ENCODE measurements at places on chromosomes 3 and 15.

GRCh38 chr3:33773637-33774036 is 24.8 kb upstream of the PDCD6IP start:
- no peak for DNase-seq

GRCh38 chr3:179544981-179545645 is 17.6 kb upstream of the ACTL6A start:
- DNase-seq = no peak

DNA sequence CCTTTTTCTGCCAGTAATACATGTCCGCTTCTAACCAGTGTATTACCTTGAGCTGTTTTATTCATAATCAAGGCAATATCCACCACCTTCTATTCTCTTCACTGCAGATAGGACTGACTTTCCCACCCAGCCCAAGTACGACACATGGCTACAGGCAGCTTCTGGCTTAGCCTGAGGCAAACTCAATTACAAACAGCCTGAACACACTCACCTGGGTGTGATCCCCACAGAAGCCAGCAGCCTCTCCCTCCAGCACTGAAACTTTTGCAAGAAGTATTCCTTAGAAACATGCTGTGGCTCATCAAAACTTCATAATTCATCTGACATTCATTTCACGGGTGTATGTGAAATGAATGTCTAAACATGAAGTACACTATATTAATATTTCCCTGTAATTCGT is 13.5 kb upstream of the KCNMB3 start:
- DNase-seq = no peak

GRCh38 chr15:82810890-82811426 is 1.5 kb downstream of the WHAMM start:
- no peak for DNase-seq

DNA sequence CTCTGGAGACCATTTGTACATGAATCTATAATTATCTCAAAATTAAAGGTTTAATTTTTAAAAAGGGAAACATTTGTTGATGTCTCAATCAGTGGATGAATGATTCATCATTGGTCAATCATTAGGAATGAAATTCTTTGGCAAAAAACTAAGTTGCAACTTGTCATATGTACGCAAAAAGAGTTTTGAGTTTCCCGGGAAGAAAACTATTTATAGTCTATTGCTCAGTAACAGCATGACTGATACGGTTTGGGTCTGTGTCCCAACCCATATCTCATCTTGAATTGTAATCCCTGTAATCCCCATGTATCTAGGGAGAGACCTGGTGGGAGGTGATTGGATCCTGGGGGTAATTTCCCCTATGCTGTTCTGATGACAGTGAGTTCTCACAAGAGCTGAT is 765.8 kb upstream of the ROBO1 start:
- DNase-seq = no peak

- peak; percentile 18 for DNase-seq
These were observed 157.3 kb downstream of the ADAMTS9 start for GRCh38 chr3:64530434-64531049.

DNA sequence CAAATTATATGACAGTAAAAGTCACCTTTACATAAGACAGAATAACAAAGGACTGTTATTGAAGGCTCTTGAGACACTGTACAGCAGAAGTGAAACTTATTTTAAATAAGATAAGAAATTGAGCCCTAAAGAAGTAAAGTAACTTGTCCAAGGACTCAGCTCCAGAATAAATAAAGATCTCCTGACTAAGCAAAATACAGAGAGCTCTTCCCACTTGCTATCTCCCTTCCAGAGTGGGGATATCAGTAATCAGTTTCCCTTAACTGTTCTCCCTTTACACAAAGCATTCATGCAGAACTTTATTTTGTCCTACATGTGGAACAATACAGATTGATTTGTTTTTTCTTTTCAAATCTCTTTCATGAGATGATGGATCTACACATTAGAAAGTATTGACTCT is 129.5 kb upstream of the BHLHE40 start:
- DNase-seq = no peak

GRCh38 chr3:127000761-127001160 is 17.8 kb downstream of the PLXNA1 start:
- DNase-seq = no peak

- DNase-seq = no peak
These were observed 139.7 kb downstream of the TUSC7 start for GRCh38 chr3:116849261-116849688.

DNA sequence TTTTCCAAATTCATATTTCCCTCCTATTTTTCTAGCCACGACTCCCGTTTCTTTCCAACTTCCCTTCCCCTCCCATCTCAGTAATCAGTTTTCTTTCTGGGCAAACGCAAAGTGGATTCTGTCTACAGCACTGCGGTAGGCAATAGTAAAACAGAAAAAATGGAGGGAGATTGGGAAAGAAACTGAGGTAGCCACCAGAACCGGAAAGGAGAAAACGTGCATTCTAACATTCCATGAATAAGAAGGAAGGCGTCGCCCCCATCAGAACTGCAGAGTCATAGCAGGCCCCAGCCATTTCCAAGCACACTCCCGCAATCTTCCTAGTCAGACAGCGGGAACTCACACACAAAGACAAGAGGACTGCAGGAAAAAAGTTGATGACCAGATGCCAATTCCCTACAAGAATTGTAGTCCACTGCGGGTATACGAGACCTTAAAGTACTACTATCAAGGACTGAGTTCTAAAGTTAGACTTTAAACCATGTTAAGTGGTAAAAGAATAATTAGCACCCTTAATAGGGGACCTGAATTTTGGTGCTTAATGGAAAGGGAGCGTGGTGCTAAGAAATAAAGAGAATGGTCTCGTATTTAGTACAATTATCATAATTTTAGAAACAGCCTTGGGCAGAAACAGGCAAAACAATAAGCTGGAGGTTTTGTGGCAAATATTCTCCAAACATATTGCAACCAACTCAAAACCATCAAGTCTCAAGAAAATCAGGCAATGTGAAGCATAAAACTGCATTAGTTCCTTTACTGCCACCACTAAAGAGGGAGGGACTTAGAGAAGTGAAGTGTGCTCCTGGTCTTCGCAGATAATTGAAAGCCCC is 1.4 kb downstream of the PFN2 start:
- peak; percentile 86 for DNase-seq

GRCh38 chr3:54858093-54858785 is 69.6 kb downstream of the LRTM1 start:
- no peak for DNase-seq

DNA sequence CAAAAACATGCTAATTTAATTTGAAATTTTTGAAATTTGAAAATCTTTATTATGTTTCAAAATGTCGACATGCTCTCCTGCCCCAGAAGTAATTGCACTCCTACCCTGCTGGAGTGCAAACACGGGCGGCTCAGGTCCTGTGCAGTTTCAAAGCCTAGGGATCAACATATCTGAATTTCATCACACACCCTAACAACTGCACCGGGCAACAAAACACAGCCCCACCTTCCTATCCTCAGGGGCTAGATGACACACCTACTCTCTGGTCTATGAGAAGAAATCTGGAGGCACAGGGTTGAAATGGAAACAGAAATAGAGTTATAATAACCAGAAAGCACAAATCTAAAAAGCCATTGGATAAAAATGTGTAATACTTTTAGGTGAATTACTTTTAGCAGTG is 61.4 kb downstream of the BFSP2 start:
- no peak for DNase-seq

DNA sequence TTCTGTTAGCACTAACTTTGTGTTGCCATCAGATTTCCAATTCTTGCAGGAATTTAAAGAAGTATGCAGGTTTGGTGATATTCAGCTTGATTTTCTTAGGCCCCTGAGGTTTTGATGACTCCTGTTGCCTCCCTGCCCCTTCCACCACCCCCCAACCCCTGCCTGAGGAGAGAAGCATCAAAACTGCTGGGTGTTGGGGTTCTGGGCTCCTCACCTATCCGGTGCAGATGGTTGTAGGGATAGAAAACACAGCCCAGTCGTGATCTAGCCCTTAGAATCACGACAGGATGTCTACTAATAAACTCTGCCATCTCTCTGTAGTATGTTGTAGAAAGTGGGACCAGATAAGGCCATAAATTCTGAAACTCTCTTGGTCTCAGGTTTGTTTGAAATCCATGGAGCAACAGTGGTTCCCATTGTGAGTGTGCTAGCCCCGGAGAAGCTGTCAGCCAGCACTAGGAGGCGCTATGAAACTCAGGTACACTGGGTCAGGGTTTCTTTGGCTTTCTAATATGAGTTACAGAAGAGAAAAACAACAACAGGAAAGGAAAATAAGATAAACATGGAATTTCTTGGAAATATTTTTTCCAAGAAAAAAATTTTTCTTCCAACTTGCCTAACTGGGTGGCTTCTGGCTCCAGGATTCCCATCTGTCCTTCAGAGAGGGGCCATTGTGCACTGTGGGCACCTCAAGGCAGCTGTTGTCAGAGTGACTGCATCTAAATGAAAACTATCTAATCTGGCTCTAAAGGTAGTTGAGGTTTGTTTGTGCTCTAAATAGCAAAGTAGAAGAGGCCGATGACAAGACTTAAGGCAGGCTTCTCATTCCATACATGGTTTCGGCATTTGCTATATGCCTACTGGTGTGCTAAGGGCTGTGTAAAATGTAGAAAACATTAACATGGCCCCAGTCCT is 8.7 kb downstream of the SRP14 start:
- DNase-seq = peak; percentile 26

- no peak for DNase-seq
These were observed 1.3 kb downstream of the NOP10 start for GRCh38 chr15:34341381-34342212.

DNA sequence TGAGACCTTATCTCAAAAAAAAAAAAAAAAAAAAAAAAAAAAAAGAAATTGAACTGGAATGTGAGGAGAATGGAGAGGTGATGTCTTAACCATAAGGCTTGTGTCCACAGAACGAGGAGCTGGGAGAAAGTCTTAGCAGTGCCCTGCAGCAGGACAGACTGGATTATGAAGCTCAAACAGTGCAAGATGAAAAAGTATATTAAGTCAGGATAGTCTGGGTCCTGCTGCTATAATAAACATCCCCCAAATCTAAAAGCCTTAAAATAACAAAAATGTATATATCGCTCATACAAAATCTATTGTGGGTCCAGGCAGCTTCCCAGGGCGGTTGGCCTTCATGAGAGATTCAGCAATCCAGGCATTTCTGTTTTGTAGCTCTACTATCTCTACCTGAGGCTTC is 175.5 kb downstream of the RAB11A start:
- DNase-seq = no peak

- no peak for DNase-seq
These were observed 666.7 kb upstream of the NAALADL2 start for GRCh38 chr3:174192471-174192870.

DNA sequence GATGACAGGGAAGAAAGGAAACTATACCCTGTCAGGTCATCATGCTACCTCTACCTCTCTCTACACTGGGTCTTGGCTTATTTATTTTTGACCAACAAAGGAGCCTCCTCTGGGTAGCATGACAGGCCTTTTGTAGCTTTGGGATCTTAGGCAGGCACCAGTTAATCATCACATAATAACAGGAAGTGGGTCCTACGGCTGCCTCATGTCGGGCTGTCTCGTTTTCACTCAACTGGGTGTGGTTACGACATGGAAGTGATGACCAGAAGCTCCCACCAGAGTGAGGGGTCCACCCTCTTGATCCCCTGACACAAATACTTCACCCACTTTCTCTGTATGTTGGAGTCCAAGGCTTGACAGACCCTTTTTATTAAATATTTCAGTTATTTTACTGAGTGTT is 105.3 kb downstream of the CD47 start:
- DNase-seq = no peak

GRCh38 chr15:73518876-73519733 is 76.1 kb downstream of the REC114 start:
- no peak for DNase-seq

- DNase-seq = no peak
These were observed 382.5 kb upstream of the TPRG1 start for GRCh38 chr3:188789251-188789650.

GRCh38 chr3:11335056-11335608 is 62.9 kb downstream of the ATG7 start:
- DNase-seq = peak; percentile 52

GRCh38 chr3:48507256-48508061 is 3.5 kb upstream of the SHISA5 start:
- DNase-seq = no peak

- DNase-seq = no peak
These were observed 15.8 kb upstream of the RARB start for GRCh38 chr3:25412269-25412668.

DNA sequence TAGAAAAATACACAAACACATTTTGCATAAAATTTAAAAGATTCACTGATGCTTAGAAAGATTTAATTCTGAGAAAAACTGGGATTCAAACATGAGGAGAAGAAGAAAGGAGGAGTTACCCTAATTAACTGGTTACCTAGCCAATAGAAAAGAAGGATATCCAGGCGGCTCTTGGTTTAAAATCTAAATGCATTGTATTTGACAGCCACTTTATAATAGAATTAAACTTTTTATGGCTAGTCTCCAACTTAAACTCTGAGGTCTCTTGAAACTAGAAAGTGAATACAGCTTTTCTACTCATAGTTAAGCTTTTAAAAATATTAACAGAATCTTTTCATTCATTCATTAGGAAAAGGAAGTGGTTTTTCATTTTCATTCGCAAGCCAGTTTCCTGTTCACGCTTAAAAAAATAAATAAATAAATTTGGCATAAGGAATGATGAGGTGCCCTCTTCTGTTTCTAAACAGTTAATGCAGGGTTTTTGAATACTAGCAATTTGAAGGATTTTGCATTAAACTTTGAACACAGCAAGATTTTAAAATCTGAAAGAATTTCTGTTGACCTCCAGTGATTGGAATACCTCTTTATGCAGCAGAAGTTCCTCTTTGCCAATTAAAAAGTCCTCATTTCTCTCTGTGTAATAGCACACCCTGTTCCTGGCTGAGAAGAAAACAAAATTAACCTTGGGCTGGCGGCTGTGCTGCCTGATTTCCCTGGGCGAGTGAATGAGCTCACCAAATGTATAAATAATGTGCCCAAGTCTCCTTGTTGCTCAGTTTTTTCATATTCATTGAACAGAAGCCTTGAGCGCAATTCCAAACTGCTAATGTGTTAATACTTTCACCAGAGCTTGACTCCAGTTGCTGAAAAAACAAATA is 105.1 kb downstream of the ZMAT3 start:
- DNase-seq = peak; percentile 75

DNA sequence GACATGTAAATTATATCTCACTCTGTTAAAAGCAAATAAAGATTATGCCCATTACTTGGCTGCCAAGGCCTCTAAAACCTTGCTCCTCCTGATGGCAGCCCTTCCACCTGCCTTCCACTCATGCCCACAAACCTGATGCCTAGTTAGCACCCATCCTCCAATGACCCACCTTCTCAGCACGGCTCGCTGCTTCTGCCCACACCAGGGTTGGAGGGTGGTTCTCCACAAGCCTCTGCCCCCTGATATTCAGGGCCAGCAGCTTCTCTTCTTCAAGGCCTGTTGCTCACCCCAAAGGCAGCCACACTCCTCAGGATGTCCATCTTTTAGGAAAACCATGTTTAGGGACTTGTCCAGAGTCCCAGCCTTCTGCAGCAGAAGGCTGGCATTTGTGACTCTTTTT is 263.4 kb upstream of the TLE3 start:
- no peak for DNase-seq

- no peak for DNase-seq
These were observed 5.3 kb downstream of the BCL2L10 start for GRCh38 chr15:52107238-52107637.

- DNase-seq = no peak
These were observed 48.2 kb upstream of the SELENOK start for GRCh38 chr3:53939813-53940212.
